ENCODE measurements at places on chromosomes 16 and 17.
A peak's percentile ranks its signal among the peaks of the same experiment; 100 is the strongest.

DNA sequence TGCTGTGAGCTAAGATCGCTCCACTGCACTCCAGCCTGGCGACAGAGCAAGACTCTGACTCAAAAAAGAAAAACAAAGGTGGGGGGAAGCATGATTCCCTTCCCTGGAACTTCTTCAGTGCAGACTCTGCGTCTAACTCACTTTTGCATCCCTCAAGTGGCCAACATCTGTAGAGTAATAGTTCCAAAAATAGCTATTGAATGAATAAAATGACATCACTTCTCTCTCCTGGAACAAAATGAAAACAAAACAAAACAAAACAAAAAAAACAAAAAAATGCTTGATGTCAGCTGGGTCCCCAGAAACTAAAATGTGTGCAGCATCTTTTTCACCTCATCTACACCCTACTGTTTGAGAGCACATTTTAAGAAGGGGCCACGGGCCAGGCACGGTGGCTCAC is 197.7 kb upstream of the NOG start:
- no peak for DNase-seq

DNA sequence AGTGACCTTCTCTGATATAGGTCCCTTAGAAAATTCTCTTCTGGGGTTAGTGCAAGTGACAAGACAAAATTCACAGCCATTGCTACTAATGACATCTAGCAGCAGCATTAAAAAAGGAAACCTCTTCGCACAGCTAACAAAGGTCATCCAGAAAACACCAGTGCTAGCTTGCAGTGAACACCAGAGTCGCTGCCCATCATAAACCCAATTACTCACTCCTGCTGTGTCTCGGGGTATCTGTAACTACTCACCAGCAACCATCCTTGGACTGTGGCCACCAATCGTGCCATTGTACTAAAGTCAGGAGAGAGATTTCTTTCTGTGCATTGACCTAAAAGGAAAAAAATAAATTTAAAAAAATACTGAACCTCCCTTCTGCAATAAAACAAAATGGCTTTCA is 1494.7 kb upstream of the CDH8 start:
- DNase-seq, result no peak

GRCh38 chr17:75684924-75685323 is 17.8 kb downstream of the SAP30BP start:
- no peak for DNase-seq

GRCh38 chr16:85083051-85083639 is 29.1 kb downstream of the CIBAR2 start:
- DNase-seq, result no peak

- DNase-seq, result no peak
These were observed 347.5 kb upstream of the TNRC6C start for GRCh38 chr17:77610972-77611521.

DNA sequence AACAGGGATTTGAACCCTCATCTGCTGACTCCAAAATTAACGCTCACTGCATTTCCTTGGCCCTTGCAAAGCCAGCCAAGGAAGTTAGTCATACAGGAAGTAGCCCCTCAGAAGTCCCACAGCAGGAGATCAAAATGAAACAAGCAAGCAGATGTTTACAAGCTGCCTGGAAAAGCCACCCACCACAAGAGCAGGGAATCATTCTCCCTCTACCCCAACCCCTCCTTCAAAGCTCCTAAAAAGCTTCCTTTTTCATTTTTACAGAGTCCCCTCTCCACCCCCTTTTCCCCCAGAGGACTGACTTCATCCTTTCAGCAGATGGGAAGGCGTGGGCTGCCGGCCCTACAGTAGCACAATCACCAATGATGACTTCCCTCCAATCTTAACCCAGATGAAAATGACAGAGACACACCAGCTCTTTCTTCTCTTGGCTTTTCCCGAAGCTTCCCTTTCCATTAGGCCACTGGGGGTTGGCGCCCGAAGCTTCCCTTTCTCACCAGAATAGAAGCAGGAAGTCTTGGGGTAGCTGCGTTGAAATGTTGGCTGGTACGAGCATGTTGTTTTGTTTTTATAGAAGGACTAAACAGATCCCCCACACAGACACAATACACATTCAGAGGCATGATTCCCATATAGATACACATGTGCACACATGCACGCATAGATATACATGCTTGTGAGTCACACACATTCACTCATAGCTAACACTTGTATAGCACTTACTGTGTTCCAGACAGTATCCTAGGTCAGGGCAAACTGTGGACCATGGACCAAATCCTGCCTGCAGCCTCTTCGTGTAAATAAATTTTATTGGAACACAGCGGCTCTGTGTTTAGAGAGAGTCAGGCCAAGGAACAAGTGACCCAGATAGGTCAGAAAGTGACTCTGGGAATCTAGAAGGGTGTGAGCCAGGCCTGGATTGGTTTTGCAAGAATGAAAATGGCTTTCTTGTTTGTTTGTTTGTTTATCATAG is 17.4 kb downstream of the ITPRIPL2 start:
- no peak for DNase-seq

- DNase-seq, result no peak
These were observed 52.2 kb downstream of the NDE1 start for GRCh38 chr16:15701975-15702970.

GRCh38 chr16:19213885-19214284 is 45.8 kb downstream of the SYT17 start:
- DNase-seq, result no peak

DNA sequence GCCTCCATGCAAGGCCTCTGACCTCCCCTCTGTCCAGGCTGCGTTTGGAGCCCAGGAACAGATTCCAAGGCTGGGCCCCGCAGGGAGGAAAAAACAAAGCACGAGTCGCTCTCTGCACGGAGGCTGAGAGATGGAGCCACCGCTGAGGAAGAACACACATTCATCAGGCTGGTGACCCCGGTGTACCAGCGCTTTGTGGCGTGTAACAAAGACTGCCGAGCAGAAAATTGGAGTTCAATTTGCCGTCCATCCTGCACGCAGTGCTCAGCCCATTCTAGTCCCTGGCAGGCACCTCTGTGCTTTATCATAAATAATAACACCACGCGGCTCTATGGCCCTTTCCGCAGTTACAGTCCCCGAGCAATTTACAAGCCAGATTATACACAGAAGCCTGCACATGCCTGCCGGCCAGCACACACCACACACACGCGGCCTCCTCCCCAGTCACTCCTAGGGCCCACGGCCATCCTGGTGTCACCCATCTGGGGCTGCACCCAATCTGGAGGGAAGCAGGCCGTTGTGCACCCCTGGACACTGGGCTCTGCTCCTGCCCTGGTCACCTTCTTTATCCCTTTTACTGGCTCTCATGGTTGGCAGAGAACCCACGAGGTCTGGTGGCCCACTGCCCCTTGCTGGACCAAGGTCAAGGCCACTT is 124.4 kb downstream of the SDK2 start:
- DNase-seq, result no peak

- DNase-seq, result no peak
These were observed 526 bp downstream of the CBFB start for GRCh38 chr16:67029254-67030096.

- DNase-seq, result no peak
These were observed 51.0 kb upstream of the MRTFB start for GRCh38 chr16:14020141-14020540.

- DNase-seq, result no peak
These were observed 2.1 kb upstream of the CA4 start for GRCh38 chr17:60147553-60148223.

DNA sequence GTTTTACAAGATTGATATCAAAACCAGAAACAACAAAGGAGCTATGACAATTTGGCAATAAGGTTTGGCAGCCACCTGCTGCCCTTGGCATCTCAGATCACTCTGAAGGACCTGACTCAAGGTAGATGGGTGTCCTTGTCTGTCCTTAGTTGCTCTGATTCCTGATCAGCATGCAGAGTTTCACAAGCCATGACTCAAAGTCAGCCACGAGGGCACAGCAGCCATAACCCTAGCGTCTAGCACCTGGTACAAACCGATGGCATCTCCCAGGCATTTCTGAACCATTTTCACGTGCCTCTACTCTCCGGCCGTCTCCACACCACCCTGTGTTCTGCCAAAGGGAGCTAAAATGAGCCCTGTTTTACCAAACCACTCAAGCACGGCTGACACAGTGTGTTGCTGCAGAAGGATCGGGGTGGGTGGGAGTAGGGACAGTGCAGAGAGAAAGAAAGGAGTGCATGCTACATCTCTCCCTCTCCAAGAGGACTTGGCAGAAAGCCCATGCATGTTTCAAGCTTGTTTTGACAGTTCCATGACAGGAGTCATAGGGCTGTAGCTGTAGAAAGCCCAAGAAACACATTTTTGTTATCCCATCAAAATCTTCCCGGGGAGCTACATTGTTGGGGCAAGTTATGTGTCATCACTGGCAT is 297.3 kb downstream of the ABCC12 start:
- DNase-seq, result no peak

DNA sequence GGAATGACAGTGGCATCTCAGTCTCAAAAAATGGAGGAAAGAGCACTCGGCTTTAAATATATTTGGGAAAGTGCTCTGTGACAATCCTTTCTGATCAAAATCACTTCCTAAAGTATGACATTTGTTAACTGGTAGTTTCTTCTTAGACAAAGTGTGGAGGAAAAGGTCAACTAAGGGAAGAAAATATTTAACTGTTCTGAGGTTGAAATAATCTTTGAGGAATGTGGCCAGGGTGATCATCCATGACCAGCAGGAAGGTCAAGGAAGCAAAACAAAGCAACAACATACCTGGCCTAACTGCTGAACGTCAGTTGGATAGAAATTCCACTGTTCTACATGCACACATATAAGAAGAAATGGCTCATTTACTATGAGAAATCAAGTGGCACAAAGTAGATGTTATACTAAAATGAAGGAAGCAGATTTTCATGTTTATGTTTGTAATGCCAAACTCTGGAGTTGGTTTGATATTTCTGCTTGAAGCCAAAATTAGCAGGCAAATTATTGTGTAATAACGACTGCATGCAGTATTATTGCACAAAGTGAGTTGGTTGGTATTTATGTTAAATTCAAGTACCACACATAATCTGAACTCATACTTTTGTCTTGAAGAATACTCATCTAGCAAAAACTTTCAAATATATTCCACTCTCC is 87.3 kb upstream of the CORO6 start:
- no peak for DNase-seq

GRCh38 chr16:58116081-58116480 is 13.1 kb downstream of the CFAP20 start:
- DNase-seq, result no peak

GRCh38 chr16:68265078-68265920 is 973 bp downstream of the SLC7A6 start:
- DNase-seq, result no peak

- DNase-seq, result peak; percentile 58
These were observed 248.0 kb upstream of the GSE1 start for GRCh38 chr16:85365120-85365519.

GRCh38 chr17:56305007-56305406 is 151.7 kb downstream of the ANKFN1 start:
- DNase-seq, result no peak

DNA sequence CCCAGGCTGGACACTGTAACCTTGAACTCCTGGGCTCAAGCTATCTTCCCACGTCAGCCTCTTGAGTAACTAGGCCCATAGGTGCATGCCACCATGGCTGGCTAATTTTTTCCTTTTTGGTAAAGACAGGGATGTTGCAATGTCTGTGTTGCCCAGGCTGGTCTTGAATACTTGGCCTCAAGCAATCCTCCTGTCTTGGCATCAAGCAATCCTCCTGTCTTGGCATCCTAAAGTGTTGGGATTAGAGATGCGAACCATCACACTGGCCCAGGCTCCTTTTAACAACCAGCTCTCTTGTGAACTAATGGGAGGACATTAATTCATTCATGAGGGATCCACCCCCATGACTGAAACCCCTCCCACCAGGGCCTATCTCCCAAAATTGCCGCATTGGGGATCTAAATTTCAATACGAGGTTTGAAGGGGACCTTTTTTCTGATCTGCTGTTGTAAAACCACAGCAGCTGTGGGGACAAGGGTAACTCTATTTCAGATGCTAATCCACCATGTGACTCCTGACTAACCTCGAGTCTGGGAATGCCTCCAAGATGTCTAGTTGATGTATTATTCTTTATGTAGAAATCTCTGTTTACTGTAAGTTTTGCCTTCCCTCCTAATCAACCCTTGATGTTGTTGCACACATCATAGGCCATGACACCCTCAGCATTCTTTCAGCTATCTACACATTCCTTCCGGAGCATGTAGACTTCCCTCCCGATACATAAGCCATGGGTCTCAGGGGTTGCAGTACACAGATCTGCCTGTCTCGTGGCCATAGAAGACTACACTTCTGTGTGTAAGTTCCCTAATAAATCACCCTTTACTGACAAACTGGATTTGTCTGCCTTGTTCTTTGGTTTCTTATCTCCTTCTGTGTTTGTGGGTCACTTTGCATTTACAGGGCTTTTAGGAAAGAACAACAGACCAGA is 37.6 kb downstream of the RNF112 start:
- no peak for DNase-seq

GRCh38 chr17:45144199-45145034 is 3.9 kb upstream of the HEXIM1 start:
- no peak for DNase-seq

DNA sequence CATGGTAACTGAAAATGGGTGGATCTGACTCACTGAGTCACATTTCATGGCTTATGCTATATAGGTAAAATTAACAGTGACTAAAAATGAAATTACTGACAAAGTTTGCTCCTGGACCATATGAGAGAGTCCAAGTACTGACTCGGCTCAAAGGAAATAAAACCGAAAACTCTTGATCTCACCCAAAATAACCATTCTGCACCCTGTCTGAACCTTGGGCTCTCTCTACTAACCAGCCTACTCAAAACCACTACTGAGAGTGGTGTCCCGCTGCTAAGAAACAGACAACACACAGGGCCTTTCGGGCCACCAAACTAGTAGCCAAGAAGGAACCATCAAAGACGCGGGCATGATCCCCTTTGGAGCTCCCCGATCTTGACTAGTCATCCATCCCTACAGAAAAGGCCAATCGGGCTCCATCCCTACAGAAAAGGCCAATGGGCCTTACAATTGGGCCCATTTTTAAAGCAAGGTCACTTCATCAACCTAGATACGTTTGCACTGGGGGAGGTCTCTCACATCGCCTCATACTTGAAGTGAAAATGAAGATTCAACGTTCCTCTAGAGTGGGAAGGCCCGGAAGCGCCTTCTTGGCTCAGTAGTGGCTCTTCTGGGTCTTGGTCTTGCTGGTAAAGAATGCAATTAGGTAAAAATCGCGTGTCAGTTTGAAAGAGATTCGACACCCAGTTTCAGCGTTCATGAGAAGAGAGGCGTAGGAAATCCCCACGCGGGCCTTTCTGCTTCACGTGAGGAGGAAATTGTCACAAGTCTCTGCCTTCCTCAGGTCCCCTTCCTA is 720 bp upstream of the ZPBP2 start:
- no peak for DNase-seq

- no peak for DNase-seq
These were observed 174.2 kb downstream of the STX8 start for GRCh38 chr17:9401434-9401833.

GRCh38 chr16:15644267-15644961 is 1.5 kb upstream of the MARF1 start:
- peak; percentile 27 for DNase-seq

DNA sequence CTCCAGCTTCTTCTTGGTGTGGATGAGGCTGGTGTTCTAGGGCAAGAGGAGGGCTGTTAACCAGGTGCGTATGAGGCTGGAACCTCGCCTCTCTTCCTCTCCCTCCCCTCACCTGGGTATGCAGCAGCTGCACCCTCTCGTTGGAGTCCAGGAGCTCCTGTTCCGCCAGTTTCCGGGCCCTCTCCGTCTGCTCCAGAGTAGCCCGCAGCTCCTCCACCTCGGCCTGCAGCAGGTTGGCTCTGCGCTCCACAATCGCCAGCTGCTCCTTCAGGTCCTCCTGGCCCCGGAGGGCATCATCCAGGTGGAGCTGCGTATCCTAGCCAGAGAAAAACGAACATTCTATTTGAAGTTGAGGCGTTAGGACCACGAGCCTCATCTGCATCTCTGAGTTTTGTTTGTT is 25.4 kb downstream of the MYH3 start:
- no peak for DNase-seq

Measured in NCI-H1436 (cell line).